ENCODE measurements at places on chromosomes 5 and 9.

DNA sequence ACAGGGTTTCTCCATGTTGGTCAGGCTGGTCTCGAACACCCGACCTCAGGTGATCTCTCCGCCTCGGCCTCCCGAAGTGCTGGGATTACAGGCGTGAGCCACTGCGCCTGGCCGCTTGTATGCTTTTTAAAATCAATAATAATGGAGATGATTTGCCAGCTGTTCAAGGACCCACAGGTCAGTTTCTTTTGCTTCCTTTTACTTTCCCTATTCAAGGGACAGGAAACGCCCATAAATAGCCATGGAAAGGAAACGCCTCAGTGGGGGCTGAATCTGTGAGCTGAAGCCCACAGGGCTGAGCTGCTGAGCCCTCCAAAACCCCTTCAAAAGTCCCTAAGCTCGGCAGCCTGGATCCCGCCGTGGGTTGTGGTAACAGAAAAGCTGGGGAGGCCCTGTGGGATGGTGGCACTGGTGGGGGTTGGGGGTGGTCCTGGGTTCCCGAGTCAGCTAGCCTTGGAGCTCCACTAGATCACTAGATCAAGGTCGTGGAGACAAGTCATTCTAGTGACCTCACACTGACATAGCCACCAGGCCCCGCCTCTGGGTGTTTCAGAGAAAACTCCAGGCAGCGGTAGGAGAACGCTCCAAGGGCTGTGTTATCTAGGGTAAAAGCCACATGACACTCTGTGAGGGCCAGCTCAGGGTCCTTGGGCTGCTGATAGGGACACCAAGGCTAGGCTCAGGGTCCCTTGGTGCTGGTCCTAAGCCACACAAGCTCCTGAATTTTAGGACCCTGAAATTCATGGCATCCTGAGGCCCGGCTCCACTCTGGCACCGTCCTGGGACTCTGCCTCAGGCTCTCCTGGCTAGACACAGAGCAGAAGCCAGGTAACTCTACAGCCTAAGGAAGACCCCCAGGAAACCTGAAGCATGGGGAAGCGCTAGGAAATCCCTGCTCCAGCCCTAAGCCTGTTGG is 18.0 kb upstream of the DUSP1 start:
- DNase-seq: no peak

GRCh38 chr9:135392511-135392910 is 87.1 kb upstream of the PPP1R26 start:
- no peak for DNase-seq

DNA sequence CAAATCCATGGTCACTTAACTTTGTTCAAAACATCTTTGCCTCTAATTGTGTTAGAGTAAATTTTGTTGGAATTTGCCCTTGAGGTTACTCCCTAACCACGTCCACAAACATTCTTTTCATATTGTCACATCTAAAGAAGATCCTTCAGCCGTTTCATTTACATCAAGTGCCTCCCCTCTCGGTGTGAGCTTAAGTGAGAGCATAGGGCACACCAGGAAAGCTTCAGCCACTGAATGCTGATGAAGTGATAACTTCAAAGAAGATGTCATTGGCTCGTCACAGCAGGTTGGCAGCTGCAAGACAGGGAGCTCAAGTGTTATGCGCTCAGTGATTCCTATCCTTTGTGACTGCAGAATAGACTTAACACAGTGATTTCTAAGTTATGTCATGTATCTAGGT is 49.6 kb upstream of the ADAMTS19 start:
- DNase-seq: no peak

DNA sequence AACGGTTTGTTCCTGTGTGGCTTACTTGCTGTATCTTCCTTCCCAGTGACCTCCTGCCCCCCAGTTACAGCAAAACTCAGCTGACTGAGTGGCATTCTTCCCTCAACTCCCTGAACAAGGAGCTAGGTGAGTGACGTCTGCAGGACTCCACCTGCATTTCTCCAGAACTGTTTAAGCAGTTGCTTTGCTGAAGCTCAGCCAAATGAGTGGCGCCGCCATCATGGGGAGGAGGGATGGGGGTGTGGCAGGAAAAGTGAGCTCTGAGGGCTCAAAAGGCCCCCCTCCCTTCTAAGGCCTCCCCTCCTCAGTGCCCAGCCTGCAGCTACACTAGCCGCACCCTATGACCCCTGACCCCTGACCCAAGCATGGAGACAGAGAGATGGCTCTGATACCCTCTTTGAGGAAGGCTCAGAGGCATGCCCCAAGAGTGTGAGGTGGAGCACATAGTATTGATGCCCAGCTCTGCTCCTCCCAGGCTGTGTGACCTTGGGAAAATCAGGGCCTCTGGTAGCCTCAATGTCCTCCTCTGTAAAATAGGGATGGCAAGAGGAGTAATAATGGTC is 12.7 kb downstream of the CCDC180 start:
- DNase-seq: no peak

GRCh38 chr9:76271755-76272154 is 122.5 kb downstream of the RFK start:
- no peak for DNase-seq

DNA sequence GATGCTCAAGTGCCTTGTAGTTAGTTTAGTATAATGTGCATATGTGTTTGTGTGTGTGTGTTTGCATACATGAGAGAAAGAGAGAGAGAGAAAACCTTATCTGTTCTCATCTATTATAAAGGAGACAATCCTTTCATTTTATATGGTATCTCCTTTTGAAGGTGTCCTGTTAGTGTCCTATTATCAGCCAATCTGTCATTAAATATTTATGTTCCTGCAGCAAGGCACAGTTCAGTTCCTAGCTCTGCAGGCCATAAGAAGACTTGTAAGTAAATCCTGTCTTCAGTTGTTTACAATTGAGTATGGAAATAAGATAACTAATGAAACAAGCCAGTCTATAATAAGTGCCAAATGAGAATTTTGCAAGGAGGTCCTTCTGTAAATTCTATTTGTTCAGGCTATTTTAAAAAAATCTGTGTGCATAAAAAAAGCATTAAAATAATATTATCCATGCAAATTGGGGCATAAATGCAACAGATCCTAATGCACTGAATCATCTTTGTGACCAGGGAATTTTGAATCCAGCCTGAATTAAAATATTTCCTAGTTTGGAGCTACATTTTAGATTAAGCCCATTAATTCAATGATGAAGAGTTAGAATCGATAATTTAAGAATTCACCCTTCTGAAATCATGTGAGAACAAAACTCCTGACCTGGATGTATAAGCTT is 18.1 kb downstream of the MAP1B start:
- no peak for DNase-seq

- DNase-seq: no peak
Observed at GRCh38 chr5:89932771-89933181, 476.8 kb downstream of the CETN3 start.

DNA sequence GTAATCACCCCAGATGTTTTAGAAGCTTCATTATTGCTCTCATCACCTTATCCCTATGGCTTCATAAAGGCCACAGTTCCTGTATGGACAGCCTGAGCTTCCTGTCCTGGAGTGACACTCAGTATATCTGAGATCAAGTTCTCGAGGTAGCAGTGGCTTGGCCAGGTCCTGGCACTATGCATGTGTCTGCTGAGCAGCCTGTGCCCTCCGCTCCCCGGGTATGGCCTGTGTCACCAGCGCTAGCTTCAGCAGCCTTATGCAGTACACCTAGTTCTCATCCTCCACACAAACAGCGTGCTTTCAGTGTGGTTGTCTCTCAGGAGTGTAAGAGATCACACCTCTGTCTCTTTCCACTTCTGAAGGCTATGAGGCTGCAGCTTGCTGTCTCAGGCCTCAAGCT is 514.7 kb downstream of the DIRAS2 start:
- DNase-seq: no peak

DNA sequence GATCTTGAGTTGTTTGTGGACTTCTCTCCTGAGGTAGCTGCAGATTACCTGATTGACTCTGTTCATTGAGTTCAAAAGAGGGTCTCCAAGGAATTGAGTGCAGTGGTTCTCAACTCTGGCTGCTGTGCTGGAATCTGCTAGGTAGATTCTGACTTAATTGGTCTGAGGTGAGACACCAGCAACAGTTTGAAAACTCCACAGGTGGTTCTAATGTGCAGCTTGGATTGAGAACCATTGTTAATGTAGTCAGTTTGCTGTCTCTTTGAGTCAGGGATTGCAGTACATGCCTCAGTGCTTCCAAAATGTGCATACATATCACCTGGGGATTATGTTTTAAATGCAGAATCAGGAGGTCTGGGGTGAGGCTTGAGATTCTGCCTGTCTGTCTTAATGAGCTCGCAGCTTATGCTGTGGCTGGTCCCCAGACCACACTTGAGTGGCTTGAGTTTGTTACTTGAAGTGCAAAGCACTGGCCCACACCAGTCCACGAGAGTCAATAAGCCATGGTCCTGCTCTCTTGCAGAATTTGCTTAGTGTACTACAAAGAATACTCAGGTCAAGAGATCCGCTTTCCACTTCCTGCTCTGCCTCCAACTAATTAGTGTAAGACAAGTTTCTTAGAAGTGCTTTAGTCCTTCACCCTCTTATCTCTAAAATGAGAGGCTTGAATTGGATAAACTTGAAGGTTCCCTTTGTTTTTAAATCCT is 82.3 kb downstream of the ATG10 start:
- DNase-seq: no peak

DNA sequence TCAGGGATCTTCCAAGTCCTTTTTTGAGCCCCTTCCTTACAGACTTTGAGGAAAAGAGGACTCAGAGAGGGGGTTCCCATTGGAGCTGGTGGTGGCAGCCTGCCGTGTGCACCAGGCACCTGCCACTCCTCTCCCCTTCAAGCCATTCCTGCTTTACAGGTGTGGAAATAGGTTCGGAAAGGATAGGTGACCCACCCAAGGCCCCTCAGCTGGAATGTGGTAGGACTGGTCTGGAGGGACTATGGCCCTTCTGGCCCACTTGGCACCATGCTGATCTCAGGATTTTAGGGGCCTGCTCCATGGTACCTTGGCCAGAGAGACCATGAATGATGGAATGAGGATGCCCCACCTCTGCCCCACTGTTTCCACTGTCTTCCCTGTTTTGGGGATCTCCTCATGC is 1.4 kb downstream of the GALNT12 start:
- no peak for DNase-seq

GRCh38 chr9:99026956-99027298 is 78.0 kb upstream of the TGFBR1 start:
- DNase-seq: no peak

DNA sequence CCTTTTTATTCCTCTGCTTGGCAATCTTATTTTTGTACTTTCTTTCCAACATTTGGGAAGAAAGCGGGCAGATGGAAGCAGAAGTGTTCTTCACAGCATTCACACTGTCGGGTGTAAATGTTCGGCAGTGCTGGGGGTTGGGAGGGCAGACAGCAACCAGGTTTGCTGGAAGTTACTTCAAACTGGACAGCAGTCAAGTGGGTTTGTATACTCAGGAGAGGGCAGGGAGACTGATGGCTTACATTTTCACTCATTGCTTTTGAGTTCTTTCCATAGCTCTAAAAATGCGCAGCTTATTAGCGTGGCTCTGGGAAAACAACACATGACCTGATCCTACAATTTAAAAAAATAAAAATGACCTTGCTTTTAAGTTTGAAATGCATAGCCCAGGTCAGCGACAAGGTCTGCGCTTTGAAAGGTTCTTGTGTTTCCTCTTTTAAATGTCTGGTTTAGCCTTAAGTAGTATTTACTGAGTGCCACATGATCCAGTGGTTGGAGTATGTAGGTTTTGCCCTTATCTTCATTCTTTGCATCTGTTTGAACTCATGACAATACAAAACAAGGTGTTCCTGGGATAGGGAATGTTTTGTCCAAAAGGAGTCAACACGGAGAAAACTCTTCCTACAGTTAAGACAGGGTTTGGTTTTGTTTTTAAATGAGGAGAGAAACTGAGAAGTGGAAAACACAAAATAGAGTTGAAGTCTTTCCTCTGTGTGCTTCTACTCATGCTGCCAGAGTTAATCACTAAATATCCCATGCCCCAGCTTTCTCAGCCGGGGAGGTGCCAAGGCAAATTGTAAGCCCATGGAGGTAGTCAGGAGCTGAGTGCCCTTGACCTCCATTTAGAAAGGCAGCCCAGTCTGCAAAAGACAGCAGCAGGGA is 132.7 kb upstream of the DMRT1 start:
- no peak for DNase-seq

GRCh38 chr5:130923543-130924124 is 241.4 kb downstream of the HINT1 start:
- no peak for DNase-seq

DNA sequence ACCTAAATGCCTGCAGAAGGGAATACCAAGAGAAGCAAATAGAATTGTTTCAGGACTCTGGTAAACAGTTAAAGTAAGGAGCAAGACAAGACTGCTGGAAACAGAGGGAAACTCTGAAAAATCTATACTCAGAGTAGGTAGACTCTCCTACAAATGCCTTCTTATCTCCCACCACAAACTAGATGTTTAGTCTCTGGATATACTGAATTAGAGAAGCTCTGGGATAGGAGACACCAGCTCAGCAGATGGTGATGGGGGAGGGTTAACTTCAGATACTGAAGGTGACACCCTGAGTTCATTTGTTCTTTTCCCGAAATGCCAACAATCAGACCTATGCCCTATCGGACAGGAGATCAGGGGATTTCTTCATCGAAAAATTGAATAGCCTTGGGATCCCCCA is 54.1 kb upstream of the CHD1 start:
- no peak for DNase-seq

GRCh38 chr9:12697719-12698118 is 4.5 kb downstream of the TYRP1 start:
- no peak for DNase-seq

DNA sequence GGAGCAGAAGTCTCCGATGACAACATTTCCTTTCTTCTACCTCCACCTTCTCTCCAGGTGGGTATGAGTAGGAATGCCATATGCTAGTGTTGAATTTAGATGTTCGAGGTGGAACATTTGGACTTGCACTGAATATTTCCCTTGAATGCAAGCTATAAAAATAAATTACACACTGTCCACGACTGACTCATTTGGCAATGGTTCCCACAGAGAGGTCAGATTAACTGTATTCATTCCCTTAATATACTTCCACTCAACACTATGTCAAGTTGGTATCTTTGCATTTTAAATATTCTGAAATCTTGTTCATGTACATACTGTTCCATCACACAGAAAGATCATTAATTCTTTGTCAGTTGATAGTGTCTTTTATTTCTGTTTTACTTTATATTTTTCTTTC is 222.6 kb upstream of the PIK3R1 start:
- no peak for DNase-seq

DNA sequence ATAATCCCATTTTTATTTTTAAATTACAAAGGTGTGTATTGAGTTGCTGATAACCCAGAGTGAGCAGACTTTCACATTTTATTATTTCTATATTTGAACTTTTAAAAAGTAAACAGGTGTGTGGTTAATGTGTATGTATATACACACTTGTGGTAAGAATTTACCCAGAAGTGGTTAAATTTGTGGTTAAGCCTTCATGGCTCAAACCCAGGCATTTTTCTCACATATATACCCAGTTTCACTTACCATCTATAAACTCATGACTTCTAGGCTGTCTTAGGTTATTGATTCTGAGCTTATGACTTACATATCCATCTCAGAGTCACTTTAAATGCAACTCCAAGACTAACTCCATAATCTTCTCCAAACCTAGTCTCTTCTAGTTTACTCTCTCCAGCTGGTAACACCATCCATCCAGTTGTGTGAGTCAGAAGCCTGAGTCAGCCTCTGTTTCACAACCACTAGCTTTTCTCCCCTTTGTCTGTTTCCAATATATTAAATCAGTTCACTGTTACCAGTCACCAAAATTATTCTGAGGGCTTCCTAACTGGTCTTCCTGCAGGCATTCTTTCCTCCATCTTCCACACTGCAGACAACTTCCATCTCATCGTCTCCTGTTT is 20.2 kb downstream of the ZBED3 start:
- DNase-seq: no peak
